ENCODE measurements at places on chromosomes 6 and 20. TPM values are rescaled to one million over a fixed set of nuclear protein-coding genes. Genes with fewer than 3 reads are reported as not detected.

The EYS gene
- not detected for total RNA-seq

The IMPG1 gene
- total RNA-seq = not detected

The ENPP5 gene
- total RNA-seq = 4.5 TPM

The ZNF831 gene
- total RNA-seq = 0.15 TPM
